Globus pallidus (tissue), 1 donor: ENCODE measurements at places on chromosomes 3 and 15.

GRCh38 chr15:100163961-100164360, 177.8 kb downstream of the ADAMTS17 start:
- DNase-seq = no peak

GRCh38 chr15:65903296-65904073, 34.2 kb downstream of the RAB11A start:
- no peak for DNase-seq

DNA sequence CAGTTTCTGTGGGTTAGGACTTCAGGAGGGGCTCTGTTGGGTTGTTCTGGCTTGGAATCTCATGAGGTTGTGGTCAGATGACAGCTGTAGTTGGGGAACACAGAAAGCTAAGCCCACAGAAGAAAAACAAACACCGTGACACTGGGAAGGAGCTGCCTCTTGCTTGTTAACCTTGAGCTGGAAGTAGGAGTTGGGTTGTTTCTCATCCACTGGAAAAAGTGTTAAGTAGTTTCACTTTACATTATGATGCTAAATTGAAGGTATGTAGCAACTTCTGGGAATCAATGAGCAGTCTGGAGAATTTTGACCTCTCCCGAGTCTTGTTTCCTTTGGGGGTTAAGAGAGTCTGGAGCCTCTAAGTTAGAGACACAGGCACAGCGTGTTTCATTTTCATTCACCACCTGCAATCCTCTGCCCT, 20.4 kb downstream of the HACD3 start:
- no peak for DNase-seq

- no peak for DNase-seq
These were observed 37.8 kb downstream of the PPM1L start for GRCh38 chr3:160793722-160794252.

DNA sequence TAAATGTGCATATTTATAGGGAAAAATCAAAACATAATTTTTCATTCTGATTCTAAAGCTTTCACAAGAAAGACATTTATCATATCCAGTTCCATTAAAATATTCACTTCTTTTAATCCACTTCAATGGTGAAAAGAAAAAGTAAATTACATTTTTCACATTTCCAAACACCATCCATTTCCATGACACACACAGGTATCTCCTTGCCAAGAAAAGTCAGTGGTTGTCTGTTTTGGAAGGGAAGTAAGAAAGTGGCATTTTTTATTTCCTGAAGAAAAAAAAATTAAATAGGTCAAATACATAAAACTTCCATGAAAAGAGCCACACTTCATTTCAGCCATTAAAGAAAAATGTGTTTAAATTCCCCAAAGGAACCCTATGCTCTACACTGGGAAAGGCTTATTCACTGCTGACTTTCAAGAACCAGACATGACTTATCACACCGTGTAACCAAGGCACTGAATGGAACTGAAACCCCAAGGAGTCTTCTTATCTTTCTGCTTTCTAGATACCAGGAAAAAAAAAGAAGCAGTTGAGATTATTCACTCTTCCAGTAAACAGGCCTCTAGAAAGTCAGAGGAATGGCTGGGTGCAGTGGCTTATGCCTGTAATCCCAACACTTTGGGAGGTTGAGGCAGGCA, 44.5 kb downstream of the OSBPL10 start:
- DNase-seq = no peak

DNA sequence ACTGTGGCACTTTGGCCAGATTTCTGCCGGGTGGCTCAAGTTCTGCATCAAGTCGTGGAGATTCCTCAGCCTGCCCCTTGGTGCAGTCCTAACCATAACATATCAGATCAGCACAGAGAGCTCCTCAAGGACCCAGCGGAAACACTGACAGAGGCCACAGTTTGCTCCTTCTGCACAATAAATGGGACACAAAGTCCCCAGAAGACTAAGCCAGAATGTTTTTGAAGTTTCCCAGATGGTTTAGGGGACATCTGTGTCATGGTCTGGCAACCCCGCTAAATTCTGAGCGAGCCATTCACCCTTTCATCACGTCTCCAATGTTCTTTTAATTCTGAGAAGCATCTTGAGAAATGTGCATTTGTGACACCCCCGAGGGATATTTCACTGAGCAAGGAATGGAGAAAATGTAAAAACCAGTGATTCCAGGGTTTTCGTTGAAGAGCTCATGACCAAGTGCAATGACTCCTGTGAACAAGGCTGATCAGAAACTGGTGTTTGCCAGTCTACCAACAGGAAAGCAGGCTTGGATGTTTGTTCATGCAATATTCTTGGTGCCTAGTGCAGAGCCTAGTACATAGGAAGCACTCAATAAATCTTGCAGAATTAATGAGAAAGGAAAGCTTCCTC, 64.8 kb upstream of the LMCD1 start:
- no peak for DNase-seq

- no peak for DNase-seq
These were observed 248.8 kb upstream of the NSMCE3 start for GRCh38 chr15:29518442-29518841.

GRCh38 chr3:172617013-172617706, 93.7 kb downstream of the NCEH1 start:
- no peak for DNase-seq

- no peak for DNase-seq
These were observed 84.2 kb upstream of the PDZRN3 start for GRCh38 chr3:73708956-73709355.

DNA sequence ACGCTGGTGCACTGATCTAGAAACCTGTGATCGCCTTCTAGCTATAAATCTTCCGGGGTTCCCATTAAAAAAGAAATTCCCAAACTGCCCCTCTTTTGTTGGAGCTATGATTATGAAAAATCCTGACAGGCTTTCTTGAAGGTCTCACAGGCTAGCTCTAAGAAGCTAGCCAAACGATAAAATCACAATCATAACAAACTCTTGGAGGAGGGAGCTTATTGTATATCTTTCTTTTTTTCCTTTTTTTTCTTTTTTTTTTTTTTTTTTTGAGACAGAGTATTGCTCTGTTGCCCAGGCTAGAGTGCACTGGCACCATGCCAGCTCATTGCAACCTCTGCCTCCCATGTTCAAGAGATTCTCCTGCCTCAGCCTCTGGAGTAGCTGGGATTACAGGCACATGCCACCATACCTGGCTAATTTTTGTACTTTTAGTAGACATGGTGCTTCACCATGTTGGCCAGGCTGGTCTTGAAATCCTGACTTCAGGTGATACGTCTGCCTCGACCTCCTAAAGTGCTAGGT, 72.0 kb downstream of the MYO1E start:
- DNase-seq = no peak

DNA sequence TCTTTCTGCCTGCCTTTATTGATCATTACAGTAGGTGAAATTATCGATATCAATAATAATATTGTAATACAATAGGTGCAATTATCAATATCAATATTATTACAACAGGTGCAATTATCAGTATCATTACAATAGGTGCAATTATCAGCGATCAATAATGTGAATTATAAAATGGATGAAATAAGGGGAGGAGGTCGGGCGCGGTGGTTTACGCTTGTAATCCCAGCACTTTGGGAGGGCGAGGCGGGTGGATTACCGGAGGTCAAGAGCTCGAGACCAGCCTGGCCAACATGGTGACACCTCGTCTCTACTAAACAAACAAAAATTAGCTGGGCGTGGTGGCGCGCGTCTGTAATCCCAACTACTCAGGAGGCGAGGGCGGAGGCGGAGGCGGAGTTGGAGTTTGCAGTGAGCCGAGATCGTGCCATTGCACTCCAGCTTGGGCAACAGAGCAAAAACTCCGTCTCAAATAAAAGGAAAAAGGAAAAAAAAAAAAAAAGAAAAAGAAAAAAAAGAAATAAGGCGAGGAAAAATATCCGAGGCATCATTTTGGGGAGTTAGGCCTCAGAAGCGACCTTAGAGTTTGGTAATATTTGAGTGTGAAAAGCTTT, 611 bp upstream of the BNIP2 start:
- peak; percentile 50 for DNase-seq

GRCh38 chr15:99957642-99958013, 224.4 kb upstream of the LYSMD4 start:
- no peak for DNase-seq

DNA sequence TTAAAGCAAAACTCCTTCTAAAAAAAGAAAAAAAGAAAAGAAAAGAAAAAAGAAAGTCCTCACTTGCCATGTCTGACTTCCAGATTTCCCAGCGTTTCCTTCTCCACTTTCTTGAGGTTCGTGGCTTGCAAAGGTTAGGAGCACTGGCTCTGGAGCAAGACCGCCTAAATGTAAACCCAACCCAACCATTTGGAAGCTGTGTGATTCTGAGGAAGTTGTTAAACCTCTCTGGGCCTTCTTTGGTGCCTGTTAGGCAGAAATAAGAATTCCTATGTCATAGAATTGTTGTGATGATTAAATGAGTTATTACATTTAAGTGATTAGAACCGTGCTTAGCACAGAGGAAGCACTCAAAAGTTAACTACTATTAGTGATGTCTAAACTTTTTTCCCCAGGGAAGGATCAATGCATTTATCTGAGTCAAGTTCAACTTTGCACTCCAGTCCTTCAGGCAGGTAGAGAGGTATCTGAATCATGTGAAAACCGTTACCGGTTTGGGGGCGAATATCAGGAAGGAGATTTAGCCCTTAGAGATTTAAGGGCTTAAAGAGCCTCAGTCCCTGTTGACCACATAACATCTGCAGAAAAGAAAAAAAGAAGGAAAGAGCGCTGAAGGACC, 78.3 kb upstream of the HES1 start:
- DNase-seq = no peak

DNA sequence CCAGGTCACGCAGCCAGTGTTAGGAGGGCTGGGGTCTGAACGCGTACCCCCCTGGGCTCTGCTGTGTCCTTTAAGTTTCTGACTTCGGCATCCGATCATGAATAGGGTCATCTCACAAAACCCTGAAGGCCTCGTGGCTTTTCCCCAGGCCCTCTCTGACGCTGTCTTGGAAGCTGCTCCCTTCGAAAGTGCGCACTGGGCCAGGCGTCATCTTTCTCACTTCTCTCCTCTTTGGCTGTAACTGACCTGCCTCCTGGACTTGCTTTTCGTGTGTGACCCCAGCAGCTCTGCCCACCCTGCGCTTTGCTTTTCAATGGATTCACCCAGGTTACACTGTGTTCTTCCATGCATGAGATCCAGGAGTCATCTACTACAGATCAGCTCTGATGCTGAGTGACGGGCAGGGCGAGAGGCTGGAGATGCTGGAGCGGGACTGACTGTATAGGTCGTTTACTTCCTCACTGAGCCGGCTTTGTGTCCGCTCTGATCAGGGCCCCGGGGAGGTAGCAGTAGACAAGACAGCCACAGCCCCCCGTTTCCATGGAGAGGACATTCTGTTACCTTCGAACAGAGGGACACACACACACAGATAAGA, 45.0 kb upstream of the PCSK6 start:
- no peak for DNase-seq

GRCh38 chr15:90686435-90687218, 30.5 kb upstream of the BLM start:
- no peak for DNase-seq

- no peak for DNase-seq
These were observed 3.5 kb upstream of the DCUN1D1 start for GRCh38 chr3:182983876-182984275.

GRCh38 chr3:151468284-151468917, 7.5 kb upstream of the IGSF10 start:
- peak; percentile 28 for DNase-seq

DNA sequence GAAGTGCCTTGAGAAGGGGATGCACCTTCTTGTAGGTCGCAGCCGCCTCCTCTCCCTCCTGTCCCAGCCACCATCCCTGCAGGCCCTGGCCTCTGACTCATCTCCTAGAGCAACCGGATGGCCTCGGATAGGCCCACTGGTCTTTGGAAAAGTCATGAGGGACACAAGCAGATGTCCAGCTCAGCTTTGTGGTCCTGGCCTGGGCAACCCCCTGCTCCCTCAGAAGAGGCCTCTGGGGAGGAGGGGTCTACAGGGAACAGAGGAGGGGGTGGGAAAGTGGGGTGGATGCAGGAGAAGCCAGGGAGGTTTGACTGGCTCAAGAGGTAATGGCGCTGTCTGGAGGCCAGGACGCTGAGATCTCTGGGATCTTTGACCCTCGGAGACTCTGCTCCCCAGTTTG, 259.2 kb upstream of the TLE3 start:
- DNase-seq = no peak

DNA sequence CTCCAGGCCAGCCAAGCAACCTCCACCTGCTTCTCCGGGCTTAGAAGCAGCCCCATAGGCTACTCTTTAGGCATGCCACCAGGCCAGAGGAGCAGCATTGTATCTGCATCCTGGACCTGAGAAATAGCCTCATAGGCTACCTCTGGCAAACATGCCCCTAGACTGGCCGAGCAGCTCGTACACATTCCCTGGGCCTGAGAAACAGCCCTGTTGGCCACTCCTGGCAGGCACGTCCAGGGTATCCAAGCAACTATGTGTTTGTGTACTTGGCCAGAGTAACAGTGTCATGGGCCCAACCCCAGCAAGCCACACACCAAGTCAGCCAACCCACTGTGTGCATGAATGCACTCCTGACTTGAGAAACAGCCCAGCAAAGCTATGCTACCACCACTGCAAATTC, 498.7 kb upstream of the CDIN1 start:
- no peak for DNase-seq

DNA sequence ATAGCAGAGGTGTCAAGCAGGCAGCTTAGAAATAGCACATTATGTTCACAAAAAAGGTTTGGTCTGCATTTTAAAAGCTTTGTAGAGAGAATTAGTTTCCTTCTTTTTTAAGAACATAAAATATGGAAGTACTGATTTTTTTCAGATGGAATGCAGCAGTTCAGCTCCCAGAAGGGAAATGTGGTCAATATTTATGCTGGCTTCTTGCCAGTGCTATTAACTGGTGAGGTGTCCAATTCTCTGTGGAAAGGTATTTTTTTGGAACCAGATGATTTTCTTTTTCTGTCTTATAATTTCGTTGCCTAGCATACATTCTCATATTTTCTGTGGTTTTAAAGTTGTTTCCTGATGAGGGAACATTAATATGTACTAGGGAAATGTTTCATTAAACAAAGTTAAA, 211.4 kb upstream of the ZNF385D start:
- DNase-seq = no peak

- DNase-seq = no peak
These were observed 158.3 kb upstream of the LPP start for GRCh38 chr3:187995667-187996066.

DNA sequence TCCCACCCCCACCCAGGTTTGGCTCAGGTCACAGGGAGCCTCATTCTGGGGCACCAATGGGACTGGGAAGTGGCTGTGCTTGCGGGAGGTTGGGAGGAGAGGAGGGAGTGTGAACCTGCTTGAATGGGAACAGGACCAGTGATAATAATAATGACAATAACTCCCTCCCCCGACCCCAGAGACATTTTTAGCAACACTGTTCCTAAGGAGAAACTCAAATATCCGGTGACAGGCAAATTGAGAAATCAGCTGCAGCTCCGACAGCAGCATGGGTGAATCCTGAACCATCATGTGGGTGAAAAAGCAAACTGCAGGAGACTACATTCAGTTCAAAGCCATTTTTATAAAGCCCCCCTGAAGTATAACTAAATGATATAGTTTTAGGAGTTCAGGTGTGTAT, 11.6 kb upstream of the RPL29 start:
- no peak for DNase-seq

GRCh38 chr3:123486460-123486859, 37.6 kb upstream of the ADCY5 start:
- DNase-seq = no peak

DNA sequence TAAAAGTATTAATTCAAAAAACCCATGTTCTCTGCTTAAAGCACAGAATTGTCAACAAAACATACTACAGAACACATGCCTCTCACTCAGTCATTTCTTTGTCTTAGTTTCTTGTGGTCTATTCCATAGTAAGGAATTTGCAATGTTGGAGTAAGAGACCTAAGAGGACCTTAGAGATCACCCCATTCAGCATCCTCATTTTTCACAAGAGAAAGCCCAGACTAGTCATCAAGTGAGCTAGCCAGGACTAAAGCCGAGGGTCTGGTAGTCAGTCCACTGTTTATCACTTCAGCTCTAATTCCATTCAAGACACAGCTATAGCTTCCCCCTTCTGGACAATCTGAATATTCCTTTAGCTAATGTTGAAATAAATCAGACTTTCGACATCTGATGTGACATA, 601.1 kb downstream of the FHIT start:
- DNase-seq = no peak
